Transverse colon (tissue), 4 donors: ENCODE measurements at places on chromosomes 3 and 15.

DNA sequence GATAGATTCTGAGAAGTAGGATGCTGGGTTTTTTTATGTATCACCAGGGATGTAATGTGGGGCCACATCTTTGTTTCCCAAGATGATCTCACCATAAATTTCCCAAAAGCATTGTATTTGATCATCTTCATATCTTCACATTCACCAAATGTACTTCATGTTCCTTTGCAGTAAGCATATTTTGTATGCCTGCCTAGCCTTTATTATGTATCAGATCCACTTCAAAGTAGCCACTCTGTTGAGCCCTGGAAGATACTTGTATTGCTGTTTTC lies 14.2 kb upstream of the GATM start:
- no peak for DNase-seq

- no peak for DNase-seq
Observed at GRCh38 chr15:56763141-56763895, 30.0 kb upstream of the ZNF280D start.

GRCh38 chr3:69439643-69440270 lies 53.9 kb upstream of the FRMD4B start:
- DNase-seq = no peak

DNA sequence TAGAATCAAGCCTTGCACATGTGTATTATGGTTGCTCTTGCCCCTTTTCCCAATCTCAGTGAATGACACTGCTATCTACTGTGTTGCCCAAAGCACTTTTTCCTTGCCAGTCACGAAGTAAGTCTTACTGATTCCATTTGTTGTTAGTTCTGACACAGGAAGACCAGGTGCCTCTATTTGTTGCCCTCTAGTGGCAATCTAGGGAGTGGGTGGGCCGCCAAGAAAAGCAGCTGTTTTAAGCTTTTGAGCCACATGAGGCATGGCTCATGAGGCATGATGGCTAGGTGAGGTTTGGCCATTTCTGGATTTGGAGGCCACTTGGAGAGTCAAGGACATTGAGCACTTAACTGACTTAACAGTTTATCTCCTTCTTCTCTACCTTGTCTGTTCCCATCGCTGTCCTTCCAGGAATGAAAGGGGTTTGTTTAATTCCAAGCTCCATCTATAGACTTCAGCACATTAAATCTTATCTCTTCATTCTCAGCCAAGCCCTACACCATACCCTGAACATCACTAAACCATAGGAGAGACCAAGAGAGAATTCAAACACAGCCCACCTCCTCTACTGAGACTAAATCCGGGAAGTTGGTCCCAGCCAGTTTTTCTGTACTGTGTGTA lies 103.1 kb downstream of the HCN4 start:
- peak; percentile 11 for DNase-seq

DNA sequence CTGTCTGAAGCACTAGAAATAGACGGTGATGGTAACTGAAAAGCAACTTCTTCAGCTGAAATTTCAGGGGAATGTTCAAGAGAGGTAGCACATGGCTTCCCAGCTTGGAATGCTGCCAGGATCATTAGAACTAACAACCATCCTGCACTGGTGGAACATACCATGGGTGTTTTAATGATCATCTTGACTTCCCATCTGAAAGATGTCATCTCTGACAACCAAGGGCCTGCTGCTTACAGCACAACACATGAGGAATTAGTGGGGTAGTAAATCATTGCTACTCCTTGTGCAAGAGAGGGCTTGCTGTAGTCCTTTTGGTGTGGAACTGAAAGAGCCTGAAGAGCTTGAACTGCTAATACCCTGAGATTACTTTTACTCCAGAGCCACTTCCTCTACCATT lies 853.7 kb downstream of the MCTP2 start:
- DNase-seq = no peak

- DNase-seq = no peak
Observed at GRCh38 chr3:82939491-82940097, 1178.1 kb upstream of the GBE1 start.

DNA sequence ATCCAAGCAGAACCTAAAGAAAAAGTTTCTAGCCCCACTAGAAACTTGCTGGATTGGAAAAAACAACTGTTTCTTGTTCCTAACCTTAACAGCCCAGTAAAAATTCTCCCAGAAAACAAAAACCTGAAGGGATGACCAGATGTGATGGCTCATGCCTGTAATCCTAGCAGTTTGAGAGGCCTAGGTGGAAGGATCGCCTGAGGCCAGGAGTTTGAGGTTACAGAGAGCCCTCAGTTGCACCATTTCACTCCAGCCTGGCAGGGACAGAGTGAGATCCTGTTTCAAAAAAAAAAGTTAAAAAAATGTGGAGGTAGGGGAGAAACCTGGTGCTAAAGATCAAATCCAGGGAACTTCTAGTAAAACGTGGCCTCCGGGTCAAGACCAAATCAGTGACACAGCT lies 38.6 kb upstream of the RAF1 start:
- DNase-seq = no peak

DNA sequence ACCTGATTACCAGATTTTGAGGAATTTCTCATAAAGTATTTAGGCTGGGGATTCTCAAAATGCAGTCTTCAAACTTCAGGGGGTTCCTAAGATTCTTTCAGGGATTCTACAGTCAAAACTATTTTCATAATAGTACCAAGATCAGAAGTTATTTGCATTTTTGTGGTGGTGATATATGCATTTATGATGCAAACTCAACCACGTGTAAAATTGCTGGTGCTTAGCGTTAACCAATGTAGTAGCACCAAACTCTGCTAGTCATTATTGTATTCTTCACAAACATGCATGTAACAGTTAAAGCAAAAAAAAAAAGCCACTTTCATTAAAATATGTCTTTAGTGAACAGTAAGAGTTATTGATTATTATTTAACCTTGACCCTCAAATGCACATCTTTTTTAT lies 274.9 kb upstream of the DNAJC19 start:
- no peak for DNase-seq

DNA sequence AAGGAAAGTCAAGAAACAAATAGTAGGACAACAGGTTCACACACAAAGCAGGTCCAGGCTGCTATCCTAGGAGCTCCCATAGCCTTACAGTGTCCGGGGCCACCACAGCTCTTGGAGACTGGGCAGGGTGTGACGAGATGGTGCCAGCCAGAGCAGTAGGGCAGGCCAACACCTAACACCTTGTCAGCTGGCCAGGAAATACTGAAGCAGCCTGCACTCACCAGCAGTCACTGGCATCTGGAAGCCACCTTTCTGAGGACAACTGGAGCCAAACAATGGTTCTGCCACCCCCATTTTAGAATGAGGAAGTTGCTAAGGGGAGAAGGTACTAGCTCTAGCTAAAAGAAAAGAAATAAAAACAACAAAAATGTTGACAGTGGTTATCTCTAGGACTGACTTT lies 47.2 kb downstream of the CCDC12 start:
- peak; percentile 76 for DNase-seq

DNA sequence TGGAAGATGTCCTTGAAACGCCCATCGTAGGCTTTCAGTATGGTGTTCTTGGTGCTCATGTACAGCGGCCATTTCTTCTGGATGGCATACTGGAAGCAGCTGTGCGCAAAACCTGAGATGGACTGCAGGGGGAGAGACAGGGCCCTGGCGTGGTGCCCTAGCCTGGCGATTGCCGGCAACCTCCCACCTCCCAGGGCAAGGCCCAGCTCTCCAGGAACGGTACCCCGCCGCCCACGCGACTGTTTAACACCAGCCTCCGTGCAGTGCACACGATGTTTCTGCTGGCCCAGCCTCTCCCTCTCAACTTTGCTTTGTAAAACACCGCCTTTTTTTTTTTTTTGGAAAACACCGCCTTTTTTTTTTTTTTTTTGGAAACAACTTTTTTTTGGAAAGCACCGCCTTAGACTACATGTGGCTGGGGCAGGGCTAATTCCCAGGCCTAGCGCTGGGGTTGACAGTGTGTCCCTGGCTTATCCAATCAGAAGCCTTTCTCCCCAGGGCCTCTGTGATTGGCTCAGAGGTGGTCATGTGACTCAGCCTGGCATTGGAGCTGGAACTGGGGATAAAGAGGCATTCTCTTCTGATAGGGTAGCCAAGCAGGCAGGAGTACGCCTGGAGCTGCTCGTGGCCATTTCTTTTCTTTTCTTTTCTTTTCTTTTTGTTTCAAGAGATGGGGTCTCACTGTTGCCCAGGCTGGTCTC lies 14.7 kb downstream of the IDH2 start:
- DNase-seq = peak; percentile 26

DNA sequence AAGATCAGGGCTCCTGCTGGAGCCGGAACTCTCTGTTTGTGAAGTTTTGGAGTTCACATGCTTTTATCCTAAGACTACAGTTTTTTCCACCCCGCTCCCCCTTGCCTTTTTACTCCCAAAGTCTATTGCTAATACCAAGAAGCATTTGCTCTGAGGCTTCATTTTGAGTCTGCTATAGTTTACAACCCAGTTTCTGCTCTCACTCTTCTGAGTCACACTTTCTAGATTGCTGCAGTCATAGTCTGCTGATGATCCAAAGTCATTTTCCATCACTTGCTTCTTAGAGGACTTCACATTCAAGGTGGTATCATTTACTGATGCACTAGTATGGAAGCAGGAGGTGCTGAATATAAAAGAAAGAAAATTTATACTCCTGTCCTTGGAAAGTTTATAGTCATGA lies 937.4 kb downstream of the IGSF11 start:
- no peak for DNase-seq

DNA sequence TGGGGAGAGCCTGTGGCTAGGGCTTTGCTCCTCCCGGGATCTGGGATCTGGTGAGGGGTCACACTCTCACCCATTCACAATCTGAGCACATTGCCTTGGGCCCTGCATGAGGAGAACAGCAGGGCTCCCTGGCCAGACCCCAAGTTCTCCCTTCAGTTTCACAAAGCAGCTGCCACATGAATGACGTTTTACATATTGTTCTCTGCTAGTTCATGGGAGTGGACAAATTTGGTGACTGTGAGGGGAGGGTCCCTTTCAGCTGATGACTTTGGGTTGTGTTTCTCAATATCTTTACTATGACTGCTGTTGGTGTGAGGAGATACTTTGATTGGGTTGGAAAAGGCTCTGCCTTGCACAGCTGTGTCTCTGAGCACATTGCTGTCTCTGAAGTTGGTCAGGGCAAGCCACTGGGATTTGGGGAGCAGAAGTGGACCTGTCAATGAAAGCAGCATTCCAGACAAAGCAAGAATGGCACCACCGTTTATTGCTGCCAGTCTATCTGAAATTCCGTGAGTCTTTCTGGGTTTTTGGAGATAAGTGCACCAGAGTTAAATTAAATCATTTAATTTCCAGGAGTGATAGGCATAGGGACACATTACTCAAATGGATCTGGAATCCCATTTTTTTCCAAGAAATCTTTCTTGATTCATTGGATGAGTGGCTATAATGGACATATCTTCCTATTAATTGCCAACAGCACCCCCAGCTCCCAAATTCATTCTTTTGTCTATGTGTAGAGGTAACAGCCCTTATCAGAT lies 10.3 kb downstream of the TIMP4 start:
- DNase-seq = peak; percentile 21

DNA sequence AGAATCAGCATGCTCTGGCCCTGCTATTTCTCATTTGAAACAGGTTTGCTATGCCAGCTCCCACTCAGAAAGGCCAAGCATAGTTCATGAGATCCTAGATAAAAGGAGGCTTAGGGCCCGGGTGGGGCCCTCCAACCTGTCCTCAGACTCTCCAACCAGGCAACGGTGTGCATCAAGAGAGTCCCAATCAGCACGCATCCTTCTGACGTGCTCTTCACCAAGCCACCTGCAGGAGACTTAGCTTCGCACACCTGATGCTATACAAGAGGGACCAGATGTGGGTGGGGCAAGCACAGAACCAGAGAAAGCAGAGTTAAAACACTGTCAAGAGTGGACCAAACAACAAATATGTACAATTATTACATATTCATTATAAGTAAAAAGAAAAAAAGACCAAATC lies 17.3 kb downstream of the STIMATE start:
- no peak for DNase-seq
